ENCODE measurements at places on chromosomes 3 and 15.

GRCh38 chr15:74783072-74783807, 1.4 kb downstream of the CSK start:
- peak; percentile 71 for DNase-seq

GRCh38 chr15:25933456-25934158, 70.5 kb upstream of the ATP10A start:
- peak; percentile 39 for DNase-seq

DNA sequence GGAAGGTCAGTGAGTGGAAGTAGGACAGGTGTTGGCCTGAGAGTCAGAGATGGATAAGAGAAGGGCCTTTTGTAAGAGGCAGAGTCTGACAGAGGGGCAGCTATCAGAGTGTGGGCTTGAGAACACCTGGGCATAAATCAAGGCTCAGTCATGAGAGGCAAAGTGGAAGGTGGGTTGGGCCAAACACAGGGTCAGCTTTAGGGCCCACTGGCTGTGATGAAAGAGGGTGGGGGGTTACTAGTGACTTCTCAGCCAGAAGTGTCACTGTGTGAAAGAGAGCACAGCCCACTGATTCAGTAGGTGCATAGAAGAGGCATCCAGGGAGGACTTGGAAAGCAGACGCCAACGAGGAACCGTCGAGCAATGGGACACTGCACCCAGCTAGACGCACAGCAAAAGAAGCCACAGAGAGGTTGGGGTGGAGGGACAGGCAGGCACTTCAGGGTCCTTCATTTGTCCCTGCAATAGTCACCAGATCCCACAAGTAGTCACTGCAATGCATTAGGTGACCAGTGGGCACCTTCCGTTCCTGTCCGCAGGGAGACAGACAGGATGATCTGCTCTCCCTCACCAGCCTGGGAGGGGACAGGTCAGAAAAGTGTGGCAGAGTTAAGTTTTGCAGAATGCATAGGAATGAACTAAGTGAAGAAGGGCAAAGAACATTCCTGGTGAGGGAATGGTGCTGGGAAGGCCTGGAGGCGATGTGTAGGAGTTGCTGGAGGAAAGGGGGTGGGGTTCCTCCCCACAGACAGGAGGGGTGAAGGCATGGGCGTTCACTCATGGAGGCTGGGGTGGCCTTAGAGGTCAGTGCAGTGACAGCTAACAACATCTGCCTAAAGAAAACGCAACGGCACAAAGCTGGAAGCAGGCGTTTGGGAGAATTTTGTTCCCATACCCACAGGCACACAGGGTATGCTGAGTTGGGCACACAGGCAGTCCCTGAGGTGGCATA, 36.3 kb downstream of the MESD start:
- no peak for DNase-seq

GRCh38 chr15:79212589-79213157, 69.8 kb upstream of the ANKRD34C start:
- DNase-seq, result no peak

- DNase-seq, result no peak
These were observed 35.3 kb downstream of the CHRD start for GRCh38 chr3:184415203-184415490.

- DNase-seq, result no peak
These were observed 268.8 kb downstream of the ZBTB20 start for GRCh38 chr3:114878114-114878839.

DNA sequence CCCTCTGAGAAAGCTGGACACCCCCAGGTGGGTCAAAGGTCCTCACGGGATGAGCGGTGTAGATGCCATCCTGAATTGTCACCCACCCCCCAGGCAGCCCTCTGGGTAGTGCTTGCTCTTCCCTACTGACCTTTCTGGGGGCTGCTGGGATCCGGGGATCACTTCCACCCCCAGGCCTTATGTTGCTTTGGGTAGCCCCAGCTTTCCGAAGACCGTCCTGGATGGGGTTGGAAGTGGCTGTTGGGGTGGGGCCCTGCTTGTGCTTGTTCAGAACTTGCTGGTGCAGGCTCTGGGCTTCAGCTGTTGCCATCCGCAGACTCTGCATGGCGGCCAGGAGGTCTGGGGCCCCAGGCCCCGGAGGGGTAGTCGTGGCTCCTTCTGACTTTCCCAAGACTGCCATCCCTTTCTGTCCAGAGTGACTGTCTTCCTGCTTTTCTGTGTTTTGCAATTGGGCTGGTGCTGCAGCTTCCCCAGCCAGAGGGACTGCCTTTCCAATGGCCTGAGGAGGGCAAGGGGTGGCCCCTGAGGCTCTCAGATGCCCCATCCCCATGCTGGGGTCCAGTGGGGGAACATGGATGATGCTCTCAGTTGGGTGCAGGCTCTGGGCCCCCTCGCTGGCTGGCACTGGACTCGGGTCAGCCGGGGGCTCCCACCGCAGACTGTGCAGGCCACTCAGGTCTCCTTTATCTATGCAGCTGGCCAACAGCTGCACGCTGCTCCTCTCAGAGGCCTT, 6.3 kb downstream of the XIRP1 start:
- DNase-seq, result no peak

DNA sequence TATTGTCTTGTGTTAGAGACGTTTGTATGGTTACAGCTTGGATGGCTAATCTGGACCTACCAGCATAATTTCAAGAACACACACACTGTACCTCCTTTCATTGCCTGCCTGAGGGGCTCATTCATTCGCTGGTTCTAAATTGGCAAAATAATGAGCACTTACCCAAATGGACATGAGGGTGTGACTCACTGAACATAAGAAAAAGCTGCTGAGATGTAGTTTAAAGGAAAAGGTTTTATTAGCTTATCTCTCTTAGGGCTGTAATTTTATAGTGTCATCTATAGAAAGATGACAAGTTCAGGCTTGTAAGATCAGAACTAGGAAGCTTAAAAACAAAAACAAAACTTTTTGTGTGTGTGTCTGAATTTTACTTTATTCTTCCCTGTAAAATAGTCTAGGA, 120.7 kb upstream of the WNT7A start:
- DNase-seq, result no peak
